Epithelial cell of proximal tubule (primary cell): ENCODE measurements at places on chromosomes 12 and 14. TPM values are rescaled to one million over a fixed set of nuclear protein-coding genes. Genes with fewer than 3 reads are reported as not detected.
A peak's percentile ranks its signal among the peaks of the same experiment; 100 is the strongest.

The ENDOU gene
- total RNA-seq = not detected in 2 replicates

The SYNDIG1L gene
- not detected in 2 replicates for total RNA-seq

DNA sequence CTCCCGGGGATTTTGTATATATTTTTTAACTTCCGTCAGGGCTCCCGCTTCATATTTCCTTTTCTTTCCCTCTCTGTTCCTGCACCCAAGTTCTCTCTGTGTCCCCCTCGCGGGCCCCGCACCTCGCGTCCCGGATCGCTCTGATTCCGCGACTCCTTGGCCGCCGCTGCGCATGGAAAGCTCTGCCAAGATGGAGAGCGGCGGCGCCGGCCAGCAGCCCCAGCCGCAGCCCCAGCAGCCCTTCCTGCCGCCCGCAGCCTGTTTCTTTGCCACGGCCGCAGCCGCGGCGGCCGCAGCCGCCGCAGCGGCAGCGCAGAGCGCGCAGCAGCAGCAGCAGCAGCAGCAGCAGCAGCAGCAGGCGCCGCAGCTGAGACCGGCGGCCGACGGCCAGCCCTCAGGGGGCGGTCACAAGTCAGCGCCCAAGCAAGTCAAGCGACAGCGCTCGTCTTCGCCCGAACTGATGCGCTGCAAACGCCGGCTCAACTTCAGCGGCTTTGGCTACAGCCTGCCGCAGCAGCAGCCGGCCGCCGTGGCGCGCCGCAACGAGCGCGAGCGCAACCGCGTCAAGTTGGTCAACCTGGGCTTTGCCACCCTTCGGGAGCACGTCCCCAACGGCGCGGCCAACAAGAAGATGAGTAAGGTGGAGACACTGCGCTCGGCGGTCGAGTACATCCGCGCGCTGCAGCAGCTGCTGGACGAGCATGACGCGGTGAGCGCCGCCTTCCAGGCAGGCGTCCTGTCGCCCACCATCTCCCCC, 777 bp downstream of the ASCL1 start:
- DNase-seq = no peak

DNA sequence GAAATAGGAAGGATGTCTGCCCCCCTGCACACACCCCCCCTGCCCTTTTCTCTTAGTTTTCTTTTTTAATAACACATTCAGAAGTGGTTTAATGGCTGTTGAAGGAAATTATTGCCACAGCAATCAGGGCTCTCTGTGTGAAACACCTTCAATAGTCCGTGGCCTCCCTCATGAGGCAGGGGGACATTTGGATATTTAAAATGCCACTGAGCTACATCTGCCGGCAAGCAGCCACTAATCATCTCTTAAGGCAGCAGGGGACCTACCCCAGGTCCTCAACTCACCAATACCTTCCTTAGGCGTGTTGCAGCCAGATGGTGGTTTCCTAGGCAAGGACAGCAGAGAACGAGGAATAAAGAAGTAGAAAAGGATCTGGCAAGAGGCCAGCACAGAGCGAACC, 283.2 kb downstream of the TTC8 start:
- DNase-seq = no peak

DNA sequence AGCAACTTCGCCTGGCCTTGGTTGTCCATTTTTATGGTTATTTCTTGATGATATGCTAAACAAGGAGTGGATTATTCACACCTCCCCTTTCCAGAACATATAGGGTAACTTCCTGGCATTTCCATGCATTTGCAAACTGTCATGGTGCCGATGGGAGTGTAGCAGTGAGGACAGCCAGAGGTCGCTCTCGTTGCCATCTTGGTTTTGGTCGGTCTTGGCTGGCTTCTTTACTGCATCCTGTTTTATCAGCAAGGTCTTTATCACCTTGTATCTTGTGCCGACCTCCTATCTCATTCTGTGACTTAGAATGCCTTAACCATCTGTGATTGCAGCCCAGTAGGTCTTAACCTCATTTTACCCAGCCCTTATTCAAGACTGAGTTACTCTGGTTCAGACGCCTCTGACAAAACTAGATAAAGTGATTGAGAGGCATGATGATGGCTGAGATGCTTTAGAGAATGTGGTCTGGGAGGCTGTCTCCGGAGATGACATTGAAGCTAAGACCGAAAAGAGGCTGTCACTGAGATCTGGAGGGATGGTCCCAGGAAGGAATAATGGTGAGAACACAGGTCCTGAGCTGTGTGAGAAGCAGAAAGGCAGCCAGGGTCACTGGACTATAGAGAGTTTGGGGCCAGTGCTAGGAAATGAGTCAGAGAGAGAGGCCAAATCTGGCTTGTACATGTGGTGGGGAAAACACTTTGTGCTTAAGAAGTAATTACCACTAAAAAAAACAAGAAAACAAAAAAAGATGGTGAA, 2.9 kb downstream of the GLT1D1 start:
- no peak for DNase-seq

- no peak for DNase-seq
Observed at GRCh38 chr12:55720894-55721444, 776 bp downstream of the RDH5 start.

- no peak for DNase-seq
Observed at GRCh38 chr12:68439368-68440045, 107.3 kb upstream of the MDM1 start.

- no peak for DNase-seq
Observed at GRCh38 chr12:128830505-128830893, 6.7 kb upstream of the SLC15A4 start.

- DNase-seq = peak; percentile 94
Observed at GRCh38 chr12:89352492-89353187, at the start of gene DUSP6. DUSP6 (minus strand) TSS chr12:89352501; CDS start chr12:89352039, 462 bp downstream.

DNA sequence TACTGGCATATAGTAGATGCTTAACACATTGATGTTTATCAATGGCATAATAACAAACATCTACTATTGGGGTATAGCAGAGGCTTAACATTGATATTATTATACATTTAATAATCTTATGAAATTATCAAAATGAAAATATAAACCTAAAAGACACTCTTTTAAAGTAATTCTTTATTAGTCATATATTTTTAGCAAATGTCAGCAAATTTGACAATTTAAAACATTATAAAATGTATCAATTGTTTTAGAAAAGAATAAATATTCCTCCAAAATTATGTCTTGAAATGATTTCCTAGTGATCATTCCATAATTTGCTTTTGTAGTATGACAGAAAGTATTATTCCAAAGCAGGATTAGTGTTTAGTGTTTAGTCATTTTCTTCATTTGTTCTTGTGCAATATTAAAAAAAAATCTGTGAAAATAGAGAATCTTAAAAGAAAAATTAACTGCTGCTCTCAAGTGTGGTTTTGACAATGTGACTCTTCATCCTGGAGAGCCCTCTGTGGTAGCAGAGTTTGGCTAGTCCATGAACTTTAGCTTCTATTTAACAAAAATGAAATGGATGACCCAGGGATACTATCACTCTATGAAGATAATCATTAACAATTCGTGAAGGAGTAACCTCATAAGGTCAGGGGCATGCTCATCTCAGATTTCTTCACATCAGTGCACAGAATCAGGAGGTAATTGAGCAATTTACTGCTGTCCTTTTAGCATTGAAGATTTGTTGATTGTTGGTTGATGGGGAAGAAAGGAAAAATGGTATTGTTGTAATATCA, 1018.5 kb downstream of the LRFN5 start:
- peak; percentile 36 for DNase-seq

DNA sequence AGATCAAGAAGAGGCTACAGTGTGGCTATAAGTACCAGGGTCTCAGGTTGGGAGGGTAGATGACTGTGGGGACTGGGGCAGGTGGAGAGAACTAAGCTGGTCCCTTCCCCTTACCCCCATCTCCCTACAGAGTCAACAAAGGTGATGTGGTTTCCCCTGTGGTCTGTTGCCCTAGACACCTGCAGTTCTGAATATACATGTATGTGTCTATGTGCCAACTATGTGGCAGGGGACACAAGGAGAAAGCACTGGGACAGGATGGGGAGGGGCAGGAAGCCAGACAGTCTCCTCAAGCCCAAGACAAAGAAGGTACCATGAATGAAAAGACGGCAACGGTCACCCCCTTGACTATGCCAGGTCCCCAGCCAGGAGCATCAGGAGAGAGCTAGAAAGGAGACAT, 4.5 kb upstream of the HDAC7 start:
- no peak for DNase-seq

GRCh38 chr14:26394150-26394810, 203.6 kb downstream of the NOVA1 start:
- no peak for DNase-seq

- no peak for DNase-seq
Observed at GRCh38 chr14:32190673-32191072, 11.2 kb upstream of the RNU6-7 start.
